Dermis blood vessel endothelial cell (primary cell): ENCODE measurements at places on chromosomes 12 and 14. TPM values are rescaled to one million over a fixed set of nuclear protein-coding genes. Genes with fewer than 3 reads are reported as not detected.

The REM2 gene
- total RNA-seq: 0.09 TPM in 1 of 2 replicates, not detected in the other

The SOX5 gene
- 0.33 and 0.51 TPM in 2 replicates for total RNA-seq

The RIMBP2 gene
- total RNA-seq: not detected in 2 replicates

The RPS6KL1 gene
- 10.4 and 12.4 TPM in 2 replicates for total RNA-seq

The ACSS3 gene
- 0.37 and 1.0 TPM in 2 replicates for total RNA-seq

The CLEC2D gene
- total RNA-seq: 1.2 and 2.4 TPM in 2 replicates

The KLRC4 gene
- total RNA-seq: not detected in 2 replicates

The SNAPC1 gene
- 27.3 and 32.2 TPM in 2 replicates for total RNA-seq

The PLEKHA5 gene
- total RNA-seq: 12.8 and 13.8 TPM in 2 replicates

The RNASE7 gene
- total RNA-seq: not detected in 2 replicates

The KCNA1 gene
- total RNA-seq: under 0.01 TPM in 1 of 2 replicates, not detected in the other

The TBX5 gene
- not detected in 2 replicates for total RNA-seq

The NRXN3 gene
- total RNA-seq: under 0.01 and 0.05 TPM in 2 replicates

The TRPV4 gene
- total RNA-seq: 1.4 and 2.5 TPM in 2 replicates

The ASIC1 gene
- total RNA-seq: under 0.01 and 0.14 TPM in 2 replicates

The SERPINA12 gene
- total RNA-seq: not detected in 2 replicates

The ETFBKMT gene
- 3.2 and 3.6 TPM in 2 replicates for total RNA-seq

The FGF23 gene
- total RNA-seq: not detected in 2 replicates

The ESR2 gene
- 0.34 and 0.56 TPM in 2 replicates for total RNA-seq

The KRT73 gene
- not detected in 2 replicates for total RNA-seq

The AHNAK2 gene
- 24.5 and 40.5 TPM in 2 replicates for total RNA-seq

The CMA1 gene
- total RNA-seq: not detected in 2 replicates

The TSHR gene
- not detected in 2 replicates for total RNA-seq

The IL23A gene
- total RNA-seq: 0.23 and 0.34 TPM in 2 replicates

The AQP6 gene
- 0.05 TPM in 1 of 2 replicates, not detected in the other for total RNA-seq

The ASB2 gene
- total RNA-seq: 0.05 TPM in 1 of 2 replicates, not detected in the other

The SLC6A13 gene
- 0.14 and 0.17 TPM in 2 replicates for total RNA-seq

The OASL gene
- total RNA-seq: 0.34 and 0.74 TPM in 2 replicates

The DNM1L gene
- 88.0 and 119 TPM in 2 replicates for total RNA-seq

The LRRC23 gene
- 2.2 and 5.8 TPM in 2 replicates for total RNA-seq

The PITPNM2 gene
- 8.8 and 12.1 TPM in 2 replicates for total RNA-seq
